Hypothalamus (tissue), 51 donors: ENCODE measurements at places on chromosomes 6 and 20.

GRCh38 chr20:44024820-44025580, 110.3 kb downstream of the TOX2 start:
- no peak for DNase-seq

GRCh38 chr6:1756472-1757129, 146.9 kb downstream of the FOXC1 start:
- no peak for DNase-seq

GRCh38 chr6:17476511-17476910, 83.1 kb downstream of the CAP2 start:
- DNase-seq, result no peak

DNA sequence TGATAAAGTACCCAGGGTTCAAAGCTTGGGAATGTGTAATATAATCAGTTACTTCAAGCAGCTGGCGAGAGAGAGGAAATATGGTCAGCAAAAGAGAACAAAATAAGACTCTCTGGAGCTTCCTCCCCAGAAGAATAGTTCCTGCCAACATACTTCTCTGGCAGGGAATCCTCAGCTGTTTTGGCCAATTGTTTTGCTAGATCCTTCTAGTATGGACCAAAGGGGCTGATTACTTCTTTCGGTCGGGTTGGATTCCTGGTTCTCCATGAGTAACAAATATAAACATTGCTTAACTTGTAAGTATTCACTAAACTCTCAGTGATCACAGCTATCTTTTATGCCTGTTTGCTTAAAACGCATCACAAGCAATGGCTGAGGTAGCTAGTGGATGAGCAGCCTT, 31.4 kb upstream of the FBXO9 start:
- DNase-seq, result no peak

GRCh38 chr6:54850114-54850513, 3.5 kb downstream of the FAM83B start:
- DNase-seq, result no peak

DNA sequence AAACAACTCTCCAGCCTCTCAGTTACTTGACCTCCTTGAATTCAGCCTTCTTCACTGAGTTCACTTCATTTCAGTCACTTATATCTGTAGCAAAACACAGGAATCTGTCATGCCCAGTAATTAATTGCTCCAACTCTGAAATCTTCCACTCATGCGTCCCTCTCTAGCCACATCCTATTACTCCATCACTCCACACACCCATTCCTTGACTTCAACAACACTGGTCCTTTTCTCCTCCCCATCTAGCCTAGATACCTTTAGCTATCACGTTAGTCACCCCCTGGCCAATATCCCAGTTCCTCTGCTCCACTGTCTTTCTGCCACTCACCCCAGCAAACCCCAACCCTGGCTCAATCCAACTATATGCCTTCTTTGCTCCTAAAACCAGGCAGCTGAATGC, 7.7 kb downstream of the ZHX3 start:
- DNase-seq, result no peak

DNA sequence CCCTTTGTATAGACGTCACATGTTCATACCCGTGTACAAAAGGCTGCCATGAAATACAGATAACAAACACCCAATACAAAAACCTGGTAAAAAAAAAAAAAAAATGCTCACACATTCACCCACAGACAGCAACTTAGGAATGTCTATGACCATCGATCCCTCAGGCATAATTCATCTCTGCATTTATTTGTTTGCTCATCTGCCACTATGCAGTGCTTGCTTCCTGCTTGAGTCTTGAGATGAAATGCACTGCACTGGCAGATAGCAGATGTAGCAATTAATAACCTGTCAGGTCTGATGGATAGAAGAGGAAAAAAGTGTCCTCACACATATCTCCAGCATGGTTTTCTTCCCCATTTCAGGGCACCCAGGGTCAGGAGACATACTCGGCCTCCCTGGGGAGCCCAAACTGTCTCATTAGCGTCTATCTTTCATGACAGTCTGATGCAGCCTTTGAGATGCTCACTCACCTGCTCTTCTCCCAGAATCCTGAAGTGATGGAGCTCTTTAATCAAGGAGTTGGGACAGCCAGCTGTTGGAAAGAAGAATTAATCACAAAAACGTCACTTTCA, 295.1 kb upstream of the AGPAT4 start:
- no peak for DNase-seq

GRCh38 chr6:32045811-32046449, 7.7 kb downstream of the CYP21A2 start:
- DNase-seq, result no peak

DNA sequence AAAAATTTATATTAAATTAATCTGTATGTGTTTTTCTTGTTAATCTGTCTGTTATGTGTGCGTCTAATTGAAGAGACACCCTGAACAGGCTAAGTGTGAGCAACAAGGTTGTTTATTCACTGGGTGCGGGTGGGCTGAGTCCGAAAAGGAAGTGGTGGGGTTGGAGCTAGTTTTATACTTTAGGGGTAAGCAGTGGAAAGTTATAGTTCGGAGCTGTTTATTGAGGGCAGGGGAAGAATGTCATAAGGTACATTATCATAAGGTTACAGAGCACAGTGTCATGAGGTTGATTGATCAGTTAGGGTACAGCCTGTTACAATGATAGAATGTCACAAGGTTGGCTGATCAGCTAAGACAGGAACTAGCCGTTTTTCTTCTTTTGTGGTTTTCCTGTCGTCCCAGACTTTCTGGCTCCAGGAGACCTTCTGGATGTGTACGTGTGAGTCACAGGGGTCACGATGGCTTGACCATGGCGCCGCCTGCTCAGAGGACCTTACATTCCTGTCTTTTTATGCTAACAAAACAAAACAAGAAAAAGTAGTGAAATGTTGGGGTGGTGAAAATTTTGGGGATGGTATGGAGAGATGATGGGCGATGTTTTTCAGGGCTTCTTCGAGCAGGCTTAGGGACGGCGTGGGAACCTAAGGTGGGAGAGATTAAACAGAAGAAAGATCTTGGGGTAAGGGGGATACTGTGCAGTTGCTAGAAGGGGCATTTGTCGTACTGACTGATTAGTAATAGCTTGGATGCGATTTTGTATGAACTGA, 754.0 kb upstream of the ADGRB3 start:
- DNase-seq, result no peak

- no peak for DNase-seq
Observed at GRCh38 chr20:25150016-25150415, 45.5 kb upstream of the ENTPD6 start.

DNA sequence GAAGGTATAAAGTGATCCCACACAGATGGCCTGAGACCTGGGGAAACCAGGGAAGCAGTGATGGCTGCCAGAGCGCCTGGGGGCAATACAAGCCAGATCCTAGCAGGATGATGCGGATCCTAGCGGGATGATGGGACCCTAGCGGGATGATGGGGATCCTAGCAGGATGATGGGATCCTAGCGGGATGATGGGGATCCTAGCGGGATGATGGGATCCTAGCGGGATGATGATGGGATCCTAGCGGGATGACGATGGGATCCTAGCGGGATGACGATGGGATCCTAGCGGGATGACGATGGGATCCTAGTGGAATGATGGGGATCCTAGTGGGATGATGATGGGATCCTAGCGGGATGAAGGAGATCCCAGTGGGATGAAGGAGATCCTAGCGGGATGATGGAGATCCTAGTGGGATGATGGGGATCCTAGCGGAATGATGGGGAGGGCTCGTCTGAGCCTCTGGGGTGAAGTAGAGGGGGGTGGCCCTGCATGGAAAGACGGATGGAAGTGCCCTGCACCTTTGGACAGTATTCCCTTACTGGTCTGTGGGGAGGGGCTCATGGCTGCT, 44.2 kb upstream of the CDH22 start:
- DNase-seq, result no peak

DNA sequence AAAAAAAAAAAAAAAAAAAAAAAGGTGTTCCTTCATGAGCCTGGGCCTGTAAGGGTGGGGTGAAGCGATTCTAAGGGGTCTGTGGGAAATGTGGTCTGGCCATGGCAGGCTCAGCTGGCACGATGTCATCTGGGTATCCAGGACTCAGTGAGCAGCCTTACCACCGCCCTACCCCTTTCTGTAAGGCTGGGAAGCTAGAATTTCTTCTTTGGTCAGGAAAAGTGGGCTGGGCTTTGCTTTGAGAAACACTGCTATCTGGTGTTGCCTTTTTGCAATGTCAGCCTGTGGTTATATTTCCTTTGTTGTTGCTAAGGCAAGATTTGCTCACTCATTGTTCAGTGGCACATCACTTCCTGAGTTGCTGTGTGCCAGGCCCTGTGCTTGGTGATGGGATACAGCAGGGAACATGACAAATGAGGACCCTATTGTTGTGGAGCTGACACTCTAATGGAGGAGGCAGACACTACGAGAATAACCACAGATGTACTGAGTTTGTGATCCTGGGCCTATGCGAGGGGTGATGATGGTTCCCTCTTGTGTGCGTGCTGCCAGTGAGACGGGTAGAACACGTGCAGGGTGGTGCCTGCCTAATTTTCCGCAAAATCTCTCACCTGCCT, 45.9 kb upstream of the ZNFX1 start:
- DNase-seq, result no peak

DNA sequence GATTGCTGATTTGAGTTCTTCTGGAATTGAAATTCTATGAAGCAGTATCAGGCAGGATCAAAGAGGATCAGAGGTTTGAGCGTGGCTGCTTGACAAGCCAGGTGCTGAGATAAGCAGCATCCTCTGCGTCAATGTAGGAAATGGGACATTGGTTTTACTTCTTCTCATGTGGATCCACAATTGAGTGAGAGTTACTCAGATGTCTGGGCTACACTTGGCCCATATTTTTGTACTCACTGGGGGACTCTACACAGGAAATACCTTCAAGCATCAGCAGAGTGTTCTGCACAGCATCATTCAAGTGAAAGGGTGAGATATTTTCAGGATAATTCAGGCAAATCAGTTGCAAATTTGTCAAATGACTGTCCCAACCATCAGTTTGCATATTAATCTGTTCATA, 613.9 kb upstream of the ARID1B start:
- DNase-seq, result no peak

GRCh38 chr20:32443386-32443974, 85.3 kb downstream of the ASXL1 start:
- DNase-seq, result no peak

DNA sequence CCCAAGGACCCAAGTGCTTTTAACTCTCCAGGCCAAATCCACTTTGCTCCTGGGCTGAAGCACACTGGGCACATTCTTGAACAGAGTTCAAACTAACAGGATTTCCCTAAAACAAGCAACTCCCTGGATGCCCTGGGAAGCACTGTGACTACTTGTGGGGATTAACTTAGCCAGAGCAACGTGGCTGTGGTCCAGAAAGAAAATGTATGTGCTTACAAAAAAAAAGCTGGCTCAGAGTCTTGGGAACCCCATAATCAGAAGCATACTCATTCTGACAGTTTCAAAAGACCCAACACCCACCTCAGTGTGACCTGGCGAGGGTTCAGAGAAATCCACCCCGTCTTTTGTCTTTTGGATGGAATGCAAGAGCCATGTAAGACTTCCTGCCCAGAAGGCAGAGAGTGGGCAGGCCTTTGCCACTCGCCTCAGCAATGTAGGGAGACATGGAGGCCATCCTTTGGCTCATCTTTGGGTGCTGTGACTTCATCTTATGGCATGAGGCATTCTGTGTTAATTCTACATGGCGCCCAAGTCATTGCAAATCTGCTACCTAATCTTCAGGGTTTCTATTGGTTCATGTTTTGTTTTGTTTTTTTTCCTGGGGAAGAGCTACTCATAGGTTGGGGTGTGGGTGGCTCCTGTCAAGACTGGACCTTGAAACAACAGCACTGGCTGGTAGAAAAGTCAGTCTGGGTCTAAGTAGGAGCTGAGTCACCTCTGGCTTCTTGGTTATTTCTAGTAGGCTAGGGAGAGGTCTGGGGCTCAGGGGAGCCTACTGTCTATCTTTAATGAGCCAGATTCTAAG, 248.6 kb upstream of the SUPT3H start:
- DNase-seq, result no peak

- DNase-seq, result no peak
Observed at GRCh38 chr20:36941401-36941835, 10.1 kb downstream of the SAMHD1 start.

DNA sequence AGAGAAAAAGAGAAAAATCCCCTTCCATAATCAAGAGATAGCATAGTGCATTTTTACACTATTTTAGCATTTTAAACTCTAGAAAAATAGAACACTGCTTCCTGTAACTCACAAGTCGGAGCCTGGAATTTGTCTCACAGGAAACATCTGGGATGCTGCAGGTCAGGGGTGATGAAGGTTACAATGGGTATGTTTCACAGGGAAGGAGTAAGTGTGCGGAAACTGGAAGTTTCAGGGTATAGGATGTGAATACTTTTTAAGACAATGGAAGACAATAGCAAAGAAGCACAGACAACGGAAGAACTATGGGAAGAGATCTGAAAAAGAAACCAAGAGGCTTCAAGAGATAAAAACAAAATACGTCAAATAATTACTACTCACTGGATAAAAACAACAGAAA, 361.0 kb upstream of the MARCKS start:
- DNase-seq, result no peak

- peak; percentile 41 for DNase-seq
Observed at GRCh38 chr6:134267917-134268361, 50.0 kb downstream of the SGK1 start.

DNA sequence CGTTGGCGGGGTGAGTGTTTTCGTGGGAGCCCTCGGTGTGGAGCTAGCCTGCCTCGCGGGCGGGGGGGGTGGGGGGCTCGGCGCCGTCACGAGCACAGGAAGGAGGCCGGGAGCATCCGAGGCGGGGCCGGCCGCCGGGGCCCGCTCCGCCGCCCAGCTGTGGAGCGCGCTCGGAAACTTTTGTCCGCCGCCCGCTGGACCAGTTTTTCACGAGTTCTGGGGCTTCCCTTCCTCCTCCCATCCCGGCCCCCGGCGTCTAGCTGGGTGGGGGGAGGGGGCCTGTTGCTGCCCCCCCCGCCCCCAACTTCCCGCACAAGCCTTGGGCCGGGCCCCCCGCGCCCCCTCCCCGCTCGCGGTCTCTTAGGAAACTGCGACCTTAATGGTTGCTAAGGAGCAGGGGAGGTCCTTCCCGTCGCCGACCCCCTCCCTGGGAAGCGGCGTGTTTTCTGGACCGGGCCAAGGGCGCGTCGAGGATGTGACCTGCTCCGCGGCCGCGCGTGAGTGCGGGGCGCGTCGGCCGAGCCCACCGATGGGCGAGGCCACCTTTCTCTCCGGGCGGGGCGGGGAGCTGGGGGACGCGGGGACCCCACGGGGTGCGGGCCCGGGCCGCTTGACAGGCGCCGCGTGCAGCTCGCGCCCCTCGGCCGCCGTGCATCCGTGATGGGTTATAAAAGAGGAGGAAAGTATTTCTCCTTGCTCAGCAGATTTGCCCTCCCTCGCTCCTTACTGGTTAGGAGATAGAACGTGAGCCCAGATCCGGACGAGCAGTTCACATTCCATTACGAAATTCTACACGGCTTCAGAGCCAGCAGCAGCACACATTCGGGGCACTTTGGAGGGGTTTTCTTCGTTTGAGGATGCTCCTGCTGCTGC, 1.4 kb downstream of the RREB1 start:
- DNase-seq, result no peak
